Pancreas (tissue), 10 donors: ENCODE measurements at places on chromosomes 5 and 9. TPM values are rescaled to one million over a fixed set of nuclear protein-coding genes. Genes with fewer than 3 reads are reported as not detected.

DNA sequence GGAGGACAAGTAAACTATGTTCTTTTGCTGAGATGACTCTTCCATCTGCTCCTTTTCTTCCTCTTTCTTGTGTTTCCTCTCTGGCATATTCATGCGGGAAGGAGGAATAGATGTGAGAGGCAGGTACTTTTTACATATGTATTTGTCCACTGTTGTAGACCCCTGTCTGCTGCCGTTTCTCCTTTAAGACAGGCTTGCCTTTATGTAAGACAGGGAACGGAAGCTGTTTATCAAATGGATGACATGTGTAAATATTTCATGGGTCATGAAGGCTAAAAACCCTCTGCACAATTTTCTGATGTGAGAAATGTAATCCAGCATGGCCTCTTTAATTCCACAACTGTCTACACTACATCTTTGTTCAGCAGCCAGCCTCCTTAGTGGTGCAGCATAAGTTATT is 1525.5 kb upstream of the NUDT12 start:
- DNase-seq: no peak

GRCh38 chr5:10453545-10453944 is 11.9 kb downstream of the ROPN1L start:
- DNase-seq: no peak

The NUTM2G gene
- not detected for total RNA-seq

- no peak for DNase-seq
These were observed 13.5 kb downstream of the ZNF79 start for GRCh38 chr9:127437497-127438264.

GRCh38 chr9:89926691-89927220 is 321.9 kb downstream of the GADD45G start:
- no peak for DNase-seq

The TMEM38B gene
- total RNA-seq: 3.0 TPM

DNA sequence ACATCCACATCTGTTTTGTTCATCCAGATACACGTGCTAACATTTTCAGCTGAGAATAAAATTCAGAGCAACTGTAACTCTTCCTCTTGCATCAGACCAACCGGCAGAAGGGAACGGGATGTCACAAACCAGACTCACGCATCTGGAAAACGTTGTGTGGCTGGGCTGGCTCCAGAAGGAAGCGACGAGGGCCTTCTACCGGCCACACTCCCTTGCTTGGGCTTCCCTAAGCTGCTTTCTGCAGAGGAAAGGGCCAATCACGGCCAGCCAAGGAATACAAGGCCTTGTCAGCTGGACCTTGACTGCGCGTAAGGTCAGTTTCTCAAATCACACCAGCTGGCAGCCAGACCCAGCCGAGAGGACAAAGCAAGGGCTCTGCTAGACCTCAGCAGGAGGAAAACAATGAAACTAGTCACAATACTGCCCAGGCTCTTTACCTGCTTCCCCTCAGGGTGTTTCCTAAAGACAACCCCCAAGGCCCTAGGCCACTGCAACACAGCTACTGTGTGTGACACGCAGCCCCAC is 106.1 kb downstream of the THBS4 start:
- peak; percentile 51 for DNase-seq

DNA sequence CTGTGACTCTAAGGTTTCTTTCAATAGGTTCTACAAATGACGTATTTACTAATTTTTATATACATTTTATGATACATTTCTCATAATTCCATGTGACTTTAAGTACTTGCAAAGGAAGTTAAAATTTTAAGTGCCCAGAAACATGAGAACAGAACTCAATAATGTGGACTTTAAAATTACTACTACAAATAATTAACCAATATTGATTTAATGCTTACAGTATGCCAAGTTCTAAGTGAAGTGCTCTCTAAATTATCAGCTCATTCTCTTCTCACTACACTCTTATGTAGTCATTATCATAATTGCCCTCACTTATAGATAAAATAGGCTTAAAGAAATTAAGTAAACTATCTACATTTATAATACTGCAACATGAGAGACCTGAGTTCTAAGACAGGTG is 1690.7 kb upstream of the CDH9 start:
- no peak for DNase-seq

GRCh38 chr5:53373451-53374158 is 106.8 kb upstream of the FST start:
- DNase-seq: no peak

The CTXN3 gene
- not detected for total RNA-seq

The LECT2 gene
- not detected for total RNA-seq

The GPR150 gene
- 2.0 TPM for total RNA-seq
